T-helper 17 cell (primary cell): ENCODE measurements at places on chromosomes 6 and 20. TPM values are rescaled to one million over a fixed set of nuclear protein-coding genes. Genes with fewer than 3 reads are reported as not detected.

- DNase-seq, result peak; percentile 31
Measured at GRCh38 chr6:33192105-33192646, at the start of gene COL11A2. TSS of gene COL11A2 (minus strand) at chr6:33192467. CDS start at chr6:33192240, 227 bp downstream.

DNA sequence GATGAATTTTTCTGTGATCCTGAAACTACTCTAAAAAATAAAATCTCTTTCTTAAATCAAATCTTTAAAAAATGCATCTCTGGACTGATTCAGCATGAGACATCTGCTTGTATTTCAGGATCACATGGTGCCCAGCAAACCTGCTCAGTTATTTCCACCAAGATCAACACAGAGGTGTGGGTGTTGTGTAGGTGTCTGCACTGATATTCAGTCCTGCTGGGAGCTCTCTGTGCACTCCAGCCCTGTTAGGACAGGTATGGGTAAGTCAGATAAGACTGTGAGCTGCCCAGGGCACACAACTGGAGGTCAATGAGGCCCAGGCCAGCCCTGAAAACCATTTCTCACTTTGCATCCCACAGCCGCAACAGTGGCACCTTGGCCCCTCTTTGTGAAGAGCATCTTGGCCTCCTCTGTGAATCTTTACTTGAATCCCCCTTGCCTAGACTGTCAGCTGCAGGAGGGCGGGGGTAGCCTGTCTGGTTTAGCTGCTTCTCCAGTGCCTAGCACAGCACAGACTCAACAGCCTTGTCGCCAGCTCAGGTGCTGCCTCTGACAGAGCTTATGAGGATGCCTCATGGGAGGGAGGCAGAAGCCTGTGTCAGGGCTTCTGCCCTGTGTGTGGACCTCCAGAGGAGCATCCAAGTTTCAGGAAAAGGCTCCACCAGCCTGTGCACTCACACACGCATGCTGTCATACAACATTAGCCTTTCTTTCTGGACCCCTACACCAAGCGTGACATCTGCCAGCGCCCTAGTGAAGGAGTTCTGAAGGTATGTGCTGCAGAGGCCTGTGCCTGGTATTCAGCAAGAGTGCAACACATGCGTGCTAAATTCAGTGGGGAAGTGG, 187.6 kb upstream of the CST7 start:
- no peak for DNase-seq

GRCh38 chr6:90472716-90473115, 114.2 kb downstream of the MAP3K7 start:
- DNase-seq, result no peak

DNA sequence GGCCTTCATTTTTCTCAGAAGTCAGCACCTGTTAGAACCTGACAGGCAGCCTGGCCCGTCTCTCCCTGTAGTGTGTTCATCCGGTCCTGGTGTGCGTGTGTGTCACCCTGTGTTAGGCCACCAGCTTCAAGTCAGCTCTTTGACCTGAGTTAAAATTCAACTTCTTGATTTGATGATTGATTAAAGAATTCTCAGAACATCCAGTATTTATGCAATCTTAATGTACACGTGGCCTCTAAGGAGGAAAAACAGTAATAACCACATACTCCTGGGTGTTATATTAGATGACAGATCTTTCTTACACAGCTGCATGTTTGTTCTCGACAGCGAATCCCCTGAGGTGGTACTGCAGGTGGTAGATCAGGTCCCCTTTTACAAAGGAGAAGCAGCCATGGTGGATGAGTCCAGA, 19.1 kb upstream of the TMEM217 start:
- DNase-seq, result no peak

- DNase-seq, result no peak
Measured at GRCh38 chr20:20265210-20265609, 102.7 kb upstream of the INSM1 start.

- no peak for DNase-seq
Measured at GRCh38 chr20:45433316-45433715, 17.4 kb downstream of the PIGT start.

The CDSN gene
- total RNA-seq, result not detected

GRCh38 chr6:135066806-135067205, 12.2 kb upstream of the HBS1L start:
- no peak for DNase-seq

The SIRPG gene
- 47.5 TPM for total RNA-seq

- no peak for DNase-seq
Measured at GRCh38 chr6:160088069-160088783, 33.4 kb upstream of the SLC22A1 start.
